ENCODE measurements at places on chromosomes 11 and 22. TPM values are rescaled to one million over a fixed set of nuclear protein-coding genes. Genes with fewer than 3 reads are reported as not detected.

DNA sequence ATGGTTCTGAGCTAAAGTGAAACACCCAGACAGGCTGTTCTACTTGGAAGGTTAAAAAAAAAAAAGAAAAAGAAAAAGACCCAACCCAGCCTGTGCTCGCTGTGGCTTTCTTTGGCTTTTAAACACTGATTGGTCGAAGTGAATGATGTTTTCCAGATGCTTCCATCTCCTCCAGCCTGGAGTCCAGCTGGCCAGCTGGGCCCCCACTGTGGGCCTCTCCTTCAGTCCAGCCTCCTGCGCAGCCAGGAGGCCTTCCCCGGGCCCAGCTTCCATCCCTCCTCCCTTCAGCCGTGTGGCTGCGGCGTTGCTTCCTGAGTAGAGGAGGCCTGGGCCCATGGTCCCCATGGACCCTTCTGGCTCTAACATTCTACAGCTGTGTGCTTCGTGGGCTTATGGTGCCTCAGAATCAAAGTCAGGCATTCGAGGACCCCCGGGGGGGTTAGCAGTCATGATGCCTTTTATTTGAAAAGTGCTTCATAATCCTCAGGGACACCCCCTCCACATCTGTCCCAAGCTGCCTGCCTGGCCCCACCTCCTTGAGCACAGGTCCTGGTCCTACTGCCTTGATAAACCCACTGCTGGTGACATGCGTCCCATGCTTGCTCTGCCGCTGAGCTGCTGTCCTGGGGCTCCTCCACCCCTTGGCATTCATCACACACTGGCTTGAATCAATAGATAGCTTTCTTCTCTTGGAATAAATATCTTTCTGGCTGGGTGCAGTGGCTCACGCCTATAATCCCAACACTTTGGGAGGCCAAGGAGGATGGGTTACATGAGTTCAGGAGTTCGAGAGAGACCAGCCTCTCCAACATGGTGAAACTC, 42.2 kb upstream of the FBLN1 start:
- no peak overlapping the region for H3K4me3 ChIP-seq
- no peaks in the 10 kb centered on the region for H3K4me1 ChIP-seq
- no peak overlapping the region for H3K27ac ChIP-seq
- H3K27me3 ChIP-seq = no peaks in the 10 kb centered on the region
- H3K36me3 ChIP-seq = no peaks in the 10 kb centered on the region

CPT1A gene
- total RNA-seq = 81.4 TPM

CDC42EP1 gene
- 69.1 TPM for total RNA-seq

DNA sequence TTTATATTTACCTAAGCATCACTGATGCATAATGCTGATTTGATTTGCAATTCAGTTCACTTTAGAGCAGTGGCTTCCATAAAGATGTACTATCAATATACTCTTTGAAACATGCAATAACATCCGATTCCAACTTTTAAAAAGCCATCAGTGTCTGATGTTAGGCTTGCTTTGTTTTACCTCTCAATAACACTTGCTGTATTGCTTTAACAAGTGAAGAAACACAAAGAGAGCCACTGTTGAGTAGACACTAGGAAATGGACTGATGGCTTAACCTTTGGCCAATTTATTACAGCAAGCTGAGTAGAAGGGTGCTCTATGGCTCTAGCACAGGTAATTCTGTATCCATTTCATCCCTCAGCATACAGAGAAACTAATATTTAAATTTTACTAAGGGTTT, 122.1 kb downstream of the FCHSD2 start:
- no peak overlapping the region for H3K27ac ChIP-seq
- no peak for DNase-seq
- H3K4me1 ChIP-seq = no peaks in the 10 kb centered on the region
- no peaks in the 10 kb centered on the region for H3K27me3 ChIP-seq
- no peaks in the 10 kb centered on the region for H3K36me3 ChIP-seq
- no peak overlapping the region for H3K4me3 ChIP-seq

DNA sequence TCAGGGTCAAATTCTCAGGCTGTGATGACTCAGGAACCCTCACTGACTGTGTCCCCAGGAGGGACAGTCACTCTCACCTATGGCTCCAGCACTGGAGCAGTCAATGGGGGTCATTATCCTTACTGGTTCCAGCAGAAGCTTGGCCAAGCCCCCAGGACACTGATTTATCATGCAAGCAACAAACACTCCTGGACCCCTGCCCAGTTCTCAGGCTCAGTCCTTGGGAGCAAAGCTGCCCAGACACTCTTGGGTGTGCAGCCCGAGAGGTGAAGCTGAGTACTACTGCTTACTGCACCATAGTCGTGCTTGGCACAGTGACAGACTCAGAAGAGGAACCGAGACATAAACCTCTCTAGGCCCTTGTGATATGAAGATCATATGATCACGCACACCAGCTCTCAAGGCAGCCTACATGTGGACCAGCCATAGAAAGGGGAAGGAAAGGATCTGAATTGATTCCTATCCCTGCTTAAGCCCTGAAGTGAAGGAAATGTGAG, 58.2 kb downstream of the ZNF280B start:
- DNase-seq = no peak
- H3K27ac ChIP-seq = no peak overlapping the region
- H3K27me3 ChIP-seq = no peaks in the 10 kb centered on the region
- no peaks in the 10 kb centered on the region for H3K36me3 ChIP-seq
- no peaks in the 10 kb centered on the region for H3K4me1 ChIP-seq

All from aorta (tissue), 5 donors.